ENCODE measurements at places on chromosomes 1 and 21. TPM values are rescaled to one million over a fixed set of nuclear protein-coding genes. Genes with fewer than 3 reads are reported as not detected.
A peak's percentile ranks its signal among the peaks of the same experiment; 100 is the strongest.

- DNase-seq, result no peak
- H3K4me3 ChIP-seq, result no peak overlapping the region
- H3K27me3 ChIP-seq, result no peaks in the 10 kb centered on the region
- no peak overlapping the region for H3K27ac ChIP-seq
Measured at GRCh38 chr1:103911450-103911849, 161.8 kb downstream of the AMY1C start.

GRCh38 chr1:204266504-204267034 is 52.8 kb upstream of the GOLT1A start:
- no peak overlapping the region for H3K4me3 ChIP-seq
- H3K36me3 ChIP-seq, result no peaks in the 10 kb centered on the region
- no peak overlapping the region for H3K27ac ChIP-seq
- no peaks in the 10 kb centered on the region for H3K27me3 ChIP-seq
- DNase-seq, result no peak
- H3K4me1 ChIP-seq, result peaks cover 5% of the 10 kb centered on the region

DNA sequence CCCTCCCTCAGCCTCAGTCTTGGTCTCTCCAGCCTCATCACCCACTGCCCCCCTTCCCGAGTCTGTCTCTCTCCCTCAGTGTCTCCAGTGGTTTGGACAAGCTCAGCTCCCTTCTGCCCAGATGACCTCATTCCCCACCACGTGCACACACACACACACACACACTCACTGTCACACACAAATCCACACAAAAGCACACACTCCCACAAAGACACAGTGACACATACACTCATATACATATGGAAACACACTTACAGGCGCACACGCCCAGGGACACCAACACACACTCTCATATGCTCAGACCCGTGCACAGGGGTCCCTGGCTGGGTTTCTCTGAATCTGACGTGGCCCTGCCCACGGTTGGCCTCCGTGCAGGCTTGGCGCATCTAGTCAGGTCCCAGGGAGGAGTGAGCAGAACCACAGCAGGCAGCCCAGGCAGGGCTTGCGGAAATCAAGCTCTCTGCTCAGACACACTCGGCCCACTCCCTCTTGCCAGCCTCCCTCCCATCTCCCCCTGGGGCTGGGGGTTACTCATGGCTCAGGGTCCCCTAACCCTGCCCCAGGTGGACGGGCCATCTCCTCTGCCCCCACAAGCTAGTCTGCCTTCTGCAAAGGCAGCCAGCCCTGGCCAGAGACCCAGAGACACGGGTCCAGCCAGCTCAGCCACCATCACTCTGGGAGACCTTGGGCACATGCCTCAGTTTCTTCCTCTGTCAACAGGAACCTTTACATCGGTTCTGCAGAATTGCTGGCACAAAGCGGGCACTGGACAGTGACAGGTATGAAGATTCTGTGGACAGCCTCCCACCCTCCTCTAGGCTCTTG is 38.5 kb upstream of the FAM131C start:
- no peak overlapping the region for H3K4me3 ChIP-seq
- peak; percentile 62 for DNase-seq
- H3K27ac ChIP-seq, result no peak overlapping the region
- H3K36me3 ChIP-seq, result no peaks in the 10 kb centered on the region

The NOS1AP gene
- 2.2 TPM for polyA plus RNA-seq

Data from left lung (tissue), 14 donors.